Fibroblast of skin of scalp (primary cell): ENCODE measurements at places on chromosomes 7 and 10.

DNA sequence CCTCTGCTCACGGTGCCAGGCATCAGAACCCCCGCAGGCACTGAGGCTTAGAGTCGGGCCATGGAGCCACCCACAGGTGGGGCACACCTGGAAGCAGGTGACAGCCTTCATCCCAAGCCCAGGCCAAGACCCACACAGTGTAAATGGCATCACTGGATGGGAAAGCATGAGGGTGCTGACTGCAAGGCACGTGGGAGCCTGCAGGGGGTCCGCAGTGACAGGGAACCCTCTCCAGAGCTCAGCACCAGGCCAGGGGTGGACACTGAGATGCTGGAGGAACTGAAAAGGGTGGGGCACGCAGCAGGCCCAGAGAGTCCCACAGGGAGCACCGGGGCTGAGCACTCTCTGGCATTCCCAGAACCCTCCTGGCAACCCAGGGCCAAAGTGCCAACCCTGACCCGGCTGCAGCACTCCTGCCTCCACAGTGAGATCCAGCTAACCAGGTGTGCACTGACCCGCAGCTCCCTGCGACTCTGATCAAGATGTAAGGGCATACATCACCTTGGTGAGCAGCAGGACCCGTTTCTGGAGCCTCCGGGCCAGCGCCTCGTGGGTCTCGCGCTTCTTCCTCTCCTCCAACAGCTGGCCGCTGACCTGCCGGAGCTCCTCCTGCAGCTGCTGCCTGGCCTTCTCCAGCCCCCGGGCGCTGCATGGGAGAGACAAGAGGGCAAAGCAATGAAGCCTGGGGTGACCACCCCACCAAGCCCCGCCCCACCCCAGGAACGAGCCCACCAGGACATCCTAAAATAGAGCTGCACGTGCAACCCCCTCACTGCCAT lies 163.9 kb downstream of the MAD1L1 start:
- no peak for DNase-seq

DNA sequence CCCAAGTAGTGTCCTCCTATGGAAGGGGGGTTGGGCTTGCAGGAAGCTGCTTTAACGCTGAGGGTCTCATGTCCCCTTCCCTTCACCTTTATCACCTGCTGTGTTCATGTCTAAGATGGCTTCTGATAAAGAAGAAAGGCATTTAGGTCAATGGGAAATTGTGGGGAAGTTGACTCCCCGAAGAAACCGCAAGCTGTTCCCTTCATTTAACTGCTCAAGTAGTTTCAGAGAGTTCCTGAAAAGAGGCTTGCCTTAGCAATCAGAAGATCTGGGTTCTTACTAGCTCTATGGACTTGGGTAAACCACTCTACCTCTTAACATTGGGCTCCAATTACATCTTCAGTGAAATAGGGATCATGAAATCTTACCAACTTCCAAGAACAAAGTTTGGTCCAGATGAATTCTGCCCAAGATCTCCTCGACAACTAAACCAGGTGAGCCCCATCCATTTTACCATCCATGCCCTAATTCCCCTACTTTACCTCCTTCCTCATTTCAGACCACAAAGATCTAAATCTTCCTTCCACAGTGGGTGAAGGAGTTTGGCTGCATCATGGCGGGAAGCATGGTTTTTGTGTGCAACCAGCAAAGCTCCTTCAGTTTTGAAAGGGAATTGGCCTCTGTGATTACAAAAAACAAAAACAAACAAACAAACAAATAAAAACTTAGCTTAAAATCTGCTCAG lies 30.4 kb upstream of the UCN3 start:
- no peak for DNase-seq

GRCh38 chr7:18354108-18355085 lies 141.2 kb upstream of the HDAC9 start:
- DNase-seq: peak; percentile 19

GRCh38 chr7:148809856-148810255 lies 74.2 kb downstream of the EZH2 start:
- DNase-seq: no peak

DNA sequence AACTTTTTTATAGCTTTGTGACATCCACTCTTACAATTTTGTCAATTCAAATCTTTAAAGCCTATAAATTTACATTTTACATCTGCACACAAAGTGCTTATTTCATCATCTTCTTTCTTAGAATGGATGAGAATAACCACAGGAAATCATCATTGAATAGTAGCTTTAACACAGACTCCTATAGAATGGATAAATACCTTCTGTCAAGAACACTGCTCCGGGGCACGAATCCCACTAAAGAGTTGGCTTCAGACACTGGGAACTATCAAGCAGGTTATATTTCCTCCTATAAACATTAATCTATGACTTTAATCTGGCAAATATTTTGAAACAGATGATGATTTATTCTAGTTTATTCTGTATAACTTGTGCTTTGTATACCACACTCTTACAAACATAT lies 269.7 kb upstream of the TPK1 start:
- no peak for DNase-seq

DNA sequence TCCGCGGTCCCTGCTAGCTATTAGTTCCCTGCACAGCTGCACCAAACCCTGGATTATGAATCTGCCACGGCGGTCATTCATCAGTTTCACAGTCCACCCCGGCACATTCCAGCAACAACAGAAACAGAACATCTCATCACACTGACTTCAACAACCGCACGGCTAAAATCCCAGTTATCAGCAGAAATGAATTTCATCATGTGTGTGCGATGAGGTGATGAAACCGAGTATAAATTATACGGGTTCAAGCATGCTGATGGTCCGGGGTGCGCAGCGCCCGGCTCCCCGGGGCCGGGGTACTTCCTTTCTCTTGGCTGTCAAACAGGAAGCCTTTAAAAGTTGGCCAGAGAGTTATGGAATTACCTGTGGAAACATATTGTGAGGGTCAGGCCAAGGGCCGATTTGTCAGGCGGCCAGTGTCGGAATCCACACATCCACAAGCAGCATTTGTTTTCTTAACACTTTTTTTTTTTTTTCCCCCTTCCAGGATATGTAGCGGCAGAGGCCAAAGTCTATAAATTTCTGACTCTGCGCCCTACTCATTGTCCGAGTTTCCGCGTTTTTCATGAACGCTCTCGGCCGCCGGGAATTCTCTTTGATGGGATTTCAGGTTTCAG lies 420.9 kb upstream of the MGMT start:
- peak; percentile 23 for DNase-seq

- DNase-seq: peak; percentile 88
These were observed at the start of gene GALNT11 for GRCh38 chr7:152025077-152025936. GALNT11 (plus strand) TSS chr7:152025674; CDS start chr7:152094228, 68,554 bp downstream.

DNA sequence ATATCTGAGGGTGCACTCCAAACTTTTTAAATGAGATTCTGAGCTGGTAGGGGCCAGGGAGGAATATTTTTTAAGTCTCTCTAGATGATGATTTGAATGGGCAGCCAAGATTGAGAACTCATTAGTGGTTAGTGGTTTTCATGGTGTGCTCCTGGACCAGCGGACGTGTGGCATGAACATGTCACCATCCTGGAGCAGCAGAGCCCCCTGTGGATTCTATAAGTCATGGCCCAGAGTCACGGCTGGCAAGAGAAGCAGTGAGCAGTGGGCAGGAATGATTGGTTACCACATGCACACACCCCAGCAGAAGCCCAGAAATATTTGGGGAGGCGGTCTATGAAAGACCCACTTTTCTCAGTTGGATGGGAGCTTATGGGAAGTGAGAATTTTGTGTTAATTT lies 21.2 kb upstream of the UCN3 start:
- DNase-seq: peak; percentile 11

DNA sequence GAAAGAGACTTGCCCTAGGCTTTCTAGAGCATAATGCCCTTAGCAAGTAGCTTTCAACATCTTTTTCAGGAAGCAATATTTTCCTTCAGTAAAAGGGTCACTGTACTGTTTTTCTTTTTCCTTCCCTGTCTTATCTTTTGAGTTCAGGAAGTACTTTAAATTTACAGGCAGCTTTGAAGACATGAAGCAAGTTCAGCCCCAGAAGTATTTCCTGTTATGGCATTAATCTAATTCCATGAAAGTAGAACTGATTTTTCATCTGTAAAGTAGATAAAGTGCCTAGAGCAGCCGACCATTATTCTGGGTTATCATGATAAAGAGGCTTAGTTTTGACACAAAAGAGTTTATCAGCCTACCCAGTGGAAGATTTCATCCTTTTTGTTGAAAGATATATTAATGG lies 288.2 kb downstream of the ADK start:
- DNase-seq: no peak

DNA sequence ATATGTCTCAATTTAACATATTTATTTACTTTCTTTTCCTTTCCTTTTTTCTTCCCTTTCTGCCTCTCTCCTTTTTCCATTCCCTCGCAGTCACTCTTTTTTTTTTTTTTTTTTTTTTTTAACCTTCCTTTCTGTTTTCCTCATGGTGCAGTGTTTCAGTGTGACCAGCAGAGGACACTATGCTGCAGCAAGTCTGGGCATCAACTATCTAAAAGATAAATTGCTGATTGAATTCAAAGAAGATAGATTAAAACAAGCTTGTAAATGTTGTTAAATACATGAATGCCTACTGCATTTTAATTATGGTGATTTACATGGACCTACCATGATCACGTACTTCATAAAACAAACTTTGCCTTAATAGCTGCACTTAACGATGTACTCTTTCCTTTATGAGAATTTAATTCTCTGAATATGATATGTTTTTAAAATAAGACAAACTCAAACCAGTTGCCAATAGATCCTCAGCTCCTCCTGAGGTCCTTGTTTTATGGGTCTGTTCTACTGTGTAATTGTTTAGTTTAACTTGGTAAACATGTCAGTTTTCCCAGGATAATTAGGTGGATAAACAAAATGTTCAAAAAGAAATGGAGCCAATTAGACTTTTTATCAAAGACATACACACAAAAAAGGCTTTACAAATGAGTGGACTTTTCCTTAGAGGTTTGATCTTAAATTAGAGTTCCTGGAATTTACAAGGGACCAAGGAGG lies 101.0 kb upstream of the AGR3 start:
- DNase-seq: peak; percentile 63

DNA sequence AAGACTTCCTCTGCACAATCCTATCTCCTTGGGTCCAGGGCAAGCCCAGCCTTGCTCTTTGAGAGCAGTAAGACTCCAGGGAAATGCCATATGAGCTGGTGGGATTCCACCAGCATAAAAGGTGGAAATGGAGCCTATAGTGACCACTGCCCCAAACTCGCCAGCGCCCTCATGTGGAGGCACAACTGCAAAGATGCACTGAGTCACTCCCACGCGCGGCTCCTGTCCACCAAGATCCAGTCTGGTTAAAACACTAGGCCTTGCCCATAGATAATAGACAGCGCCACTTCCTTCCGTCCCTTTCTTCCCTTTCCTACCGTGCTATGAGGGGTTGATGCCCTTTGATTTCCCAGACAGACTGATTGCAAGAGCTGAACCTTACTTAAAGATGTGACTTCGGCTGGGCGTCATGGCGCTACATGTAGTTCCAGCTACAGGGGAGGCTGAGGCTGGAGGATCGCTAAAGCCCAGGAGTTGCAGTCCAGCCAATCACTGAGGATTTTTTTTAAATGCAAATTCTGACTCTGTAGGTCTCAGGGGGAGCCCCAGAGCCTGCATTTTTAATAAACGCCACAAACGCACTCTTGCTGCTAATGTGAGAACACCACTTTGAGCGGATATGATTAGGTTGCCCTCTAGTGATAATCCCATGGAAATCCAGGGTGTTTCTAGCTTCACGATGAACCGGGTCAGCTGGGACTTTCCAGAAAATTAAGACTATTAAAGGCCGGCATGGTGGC lies 136.5 kb downstream of the EPC1 start:
- peak; percentile 68 for DNase-seq

DNA sequence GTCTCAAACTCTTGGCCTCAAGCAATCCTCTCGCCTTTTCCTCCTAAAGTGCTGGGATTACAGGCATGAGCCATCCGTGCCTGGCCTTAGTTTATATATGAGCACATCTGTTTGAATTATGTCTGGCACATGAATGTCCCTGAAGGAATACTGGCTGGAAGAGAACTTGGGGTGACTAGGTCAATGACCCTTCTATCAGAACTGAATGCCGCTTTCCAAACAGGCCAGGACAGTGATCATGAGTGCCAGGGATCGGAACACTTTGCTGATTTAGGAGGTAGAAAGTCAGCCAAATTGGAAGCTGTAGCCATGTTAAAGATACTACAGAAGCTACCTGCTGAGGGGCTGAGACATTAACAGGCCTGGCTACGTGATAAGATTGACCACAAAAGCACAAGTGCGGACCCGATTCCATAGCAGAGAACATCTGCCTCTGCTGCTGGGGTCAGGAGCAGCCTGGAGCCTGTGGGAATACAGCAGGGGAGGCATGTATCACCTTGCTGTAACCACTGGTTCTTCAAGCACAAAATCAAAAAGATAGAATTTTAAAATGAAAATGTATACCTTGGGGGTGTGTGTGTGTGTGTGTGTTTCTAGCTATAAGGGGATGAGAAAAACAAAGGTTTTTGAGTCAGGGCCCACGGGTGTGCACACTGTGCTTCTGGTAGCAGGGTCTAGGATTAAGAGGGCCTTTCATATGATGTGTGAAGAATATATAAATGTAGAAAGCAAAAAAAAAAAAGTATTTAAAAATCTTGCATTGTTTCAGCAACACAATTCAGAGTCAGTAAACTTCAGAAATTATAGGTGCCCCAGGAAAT lies 293.7 kb downstream of the BBS9 start:
- no peak for DNase-seq

GRCh38 chr10:14010101-14010558 lies 320.6 kb downstream of the FRMD4A start:
- DNase-seq: peak; percentile 97

DNA sequence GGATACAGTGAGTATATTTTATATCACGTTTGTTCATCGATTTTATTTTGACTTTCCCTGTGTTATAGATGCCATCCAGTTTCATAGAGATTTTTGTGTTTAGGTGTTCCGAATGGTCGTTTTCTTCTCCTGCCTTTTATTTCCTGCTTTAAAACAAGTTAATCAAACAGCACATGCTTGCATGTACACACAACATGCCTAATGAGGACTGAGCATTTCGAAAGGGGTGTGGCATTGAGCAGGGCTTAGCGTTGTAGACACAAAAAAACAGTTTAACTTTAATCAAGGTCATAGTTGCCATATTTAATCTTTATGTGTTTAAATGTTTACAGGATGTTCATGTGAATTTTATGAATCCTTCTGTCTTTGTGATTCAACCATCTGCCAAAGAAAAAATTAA lies 430.5 kb upstream of the GALNT17 start:
- no peak for DNase-seq

DNA sequence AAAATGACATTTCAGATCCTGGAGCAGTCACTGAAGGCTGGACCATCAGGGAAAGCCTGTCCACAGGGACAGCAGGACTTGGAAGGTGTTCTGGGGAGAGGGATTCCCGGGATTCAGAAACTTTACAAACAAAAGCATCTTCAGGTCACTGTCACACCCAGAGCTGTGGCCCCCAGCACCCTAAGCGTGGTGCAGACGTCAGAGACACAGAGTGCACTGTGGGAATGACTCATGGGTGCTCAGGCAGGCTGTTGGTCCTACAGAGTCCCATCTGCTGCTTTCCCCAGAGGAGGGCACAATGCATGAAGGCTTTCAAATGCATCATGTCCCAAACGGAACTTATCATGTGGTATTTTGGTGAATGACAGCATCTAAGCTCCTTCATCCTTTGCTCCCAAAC lies 13.1 kb upstream of the LRMDA start:
- no peak for DNase-seq

DNA sequence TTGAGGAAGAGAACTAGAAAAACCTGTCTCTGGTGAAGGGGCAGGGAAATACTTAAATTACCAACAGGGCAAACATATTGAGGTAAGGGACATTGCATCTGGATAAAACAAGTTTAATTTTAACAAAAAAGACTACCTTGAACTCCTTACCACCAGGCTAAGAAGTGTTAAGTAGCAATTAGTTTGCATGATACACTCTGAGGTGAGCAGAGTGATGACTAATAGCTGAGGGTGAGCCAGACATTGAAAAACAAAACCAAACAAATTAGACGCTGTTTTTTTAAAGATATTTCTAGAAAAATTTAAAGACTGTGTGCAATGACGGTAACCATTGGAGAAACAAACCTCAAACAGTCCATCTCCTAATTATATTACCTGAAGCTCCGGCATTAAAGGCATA lies 105.9 kb downstream of the ANKRD7 start:
- DNase-seq: no peak
